Naive B cell (primary cell): ENCODE measurements at places on chromosomes 7 and 10. TPM values are rescaled to one million over a fixed set of nuclear protein-coding genes. Genes with fewer than 3 reads are reported as not detected.
A peak's percentile ranks its signal among the peaks of the same experiment; 100 is the strongest.

DNA sequence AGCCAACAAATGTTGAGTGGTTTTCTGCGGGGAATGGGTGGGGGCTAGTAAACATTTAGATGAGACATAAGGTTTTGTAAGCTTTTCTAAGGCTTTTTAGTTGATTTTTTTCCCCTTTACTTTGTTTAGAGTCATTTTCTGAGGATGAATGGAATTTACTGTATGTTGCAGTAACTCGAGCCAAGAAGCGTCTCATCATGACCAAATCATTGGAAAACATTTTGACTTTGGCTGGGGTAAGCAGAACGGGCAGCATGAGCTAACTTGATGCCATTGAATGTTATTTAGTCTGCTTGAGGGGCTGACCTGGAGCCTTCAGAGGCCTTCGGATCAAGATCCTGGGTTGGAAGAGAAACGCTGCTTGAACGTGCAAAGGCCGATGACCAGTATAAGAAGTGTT is 37.3 kb downstream of the FBH1 start:
- no peak for DNase-seq

DNA sequence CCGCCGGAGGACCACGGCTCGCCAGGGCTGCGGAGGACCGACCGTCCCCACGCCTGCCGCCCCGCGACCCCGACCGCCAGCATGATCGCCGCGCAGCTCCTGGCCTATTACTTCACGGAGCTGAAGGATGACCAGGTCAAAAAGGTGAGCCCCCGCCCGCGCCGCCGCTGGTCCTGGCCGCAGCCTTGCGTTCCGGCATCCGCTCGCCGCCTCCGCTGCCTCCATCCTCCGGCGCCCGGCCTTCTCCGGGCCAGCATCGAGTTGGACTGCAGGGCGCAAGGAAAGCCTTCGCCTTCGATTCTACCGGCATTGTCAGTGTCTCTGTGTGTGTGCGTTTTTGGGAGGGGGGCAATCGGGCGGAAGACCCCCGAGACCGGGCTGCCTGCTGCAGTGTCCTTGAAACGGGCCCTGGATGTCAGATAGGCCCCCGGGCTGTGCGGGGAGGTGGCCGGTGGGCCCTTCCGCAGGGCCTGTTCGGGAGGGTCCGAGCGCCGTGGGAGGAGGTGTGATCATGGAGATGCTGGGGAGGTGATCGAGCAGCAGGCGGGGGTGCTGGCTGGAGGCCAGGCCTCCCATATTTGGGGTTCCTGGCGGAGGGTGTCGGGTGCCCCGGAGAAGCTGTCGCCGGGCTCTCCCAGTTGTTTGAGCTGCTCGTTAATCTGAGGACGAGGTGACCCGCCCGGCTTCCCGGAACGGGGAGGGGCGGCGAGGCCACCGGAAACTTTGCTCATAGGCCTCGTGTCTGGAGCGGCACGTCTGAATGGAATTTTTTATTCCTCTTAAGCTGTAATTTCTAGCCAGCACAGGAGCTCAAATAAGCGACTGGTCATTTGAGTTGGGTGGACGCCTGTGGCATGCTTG is 40.8 kb downstream of the HK1 start:
- DNase-seq, result peak; percentile 21

The EBF3 gene
- not detected for polyA plus RNA-seq

- no peak for DNase-seq
These were observed 92.0 kb downstream of the ABLIM1 start for GRCh38 chr10:114566064-114566463.

DNA sequence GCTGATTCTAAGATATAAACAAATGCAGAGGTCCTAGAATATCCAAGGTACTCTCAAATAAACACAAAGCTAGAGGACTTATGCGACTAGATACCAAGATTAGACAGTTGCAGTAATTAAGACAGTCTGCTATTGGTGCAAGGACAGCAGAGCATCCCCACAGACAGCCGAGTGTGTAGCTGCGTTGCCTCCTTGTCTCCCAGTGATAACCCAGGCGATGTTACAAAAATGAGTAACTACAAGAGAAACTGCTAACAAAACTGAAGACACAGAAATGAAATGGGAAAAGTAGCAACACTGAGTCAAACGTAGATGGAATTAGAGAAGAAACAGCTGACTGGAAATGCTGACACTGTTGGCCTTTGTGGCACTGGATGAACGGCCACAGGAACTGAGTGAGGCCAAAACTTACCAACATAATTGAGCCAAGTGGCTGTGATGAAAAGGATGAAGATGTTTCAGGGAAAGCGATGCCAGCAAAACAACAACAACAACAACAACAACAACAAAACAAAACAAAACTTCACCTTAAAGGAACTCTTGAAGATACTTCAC is 54.3 kb downstream of the BAIAP2L1 start:
- no peak for DNase-seq

GRCh38 chr7:6628045-6628444 is 9.1 kb upstream of the ZNF316 start:
- no peak for DNase-seq

GRCh38 chr10:119162452-119163092 is 2.9 kb downstream of the SFXN4 start:
- DNase-seq, result no peak

DNA sequence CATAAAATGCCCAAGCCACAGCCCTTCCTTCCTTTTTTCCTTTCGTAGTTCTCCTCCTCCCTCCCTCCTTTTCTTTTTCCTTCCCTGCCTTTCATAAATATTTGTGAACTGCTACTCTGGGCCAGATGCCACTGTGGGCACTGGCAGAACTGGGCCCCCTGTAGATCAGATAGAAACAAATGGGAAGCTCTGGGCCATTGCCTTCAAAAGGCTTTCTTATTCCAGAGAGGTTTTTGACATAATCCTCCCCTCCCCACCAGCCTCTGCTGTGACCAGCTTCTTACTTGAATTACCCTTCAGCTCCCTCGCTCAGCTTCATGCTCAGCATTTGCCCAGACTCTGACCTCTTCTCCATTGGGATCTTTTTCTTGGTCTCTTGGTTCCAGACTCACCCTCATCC is 886.8 kb downstream of the LRMDA start:
- DNase-seq, result no peak

GRCh38 chr10:5873515-5873995 is 16.1 kb downstream of the ANKRD16 start:
- DNase-seq, result peak; percentile 73

The PIP4K2A gene
- 45.7 TPM for polyA plus RNA-seq

The INPP5A gene
- 6.7 TPM for polyA plus RNA-seq

The SUGCT gene
- polyA plus RNA-seq, result 4.1 TPM

GRCh38 chr10:7417103-7417623 is 6.3 kb upstream of the SFMBT2 start:
- DNase-seq, result peak; percentile 28

GRCh38 chr10:58776568-58777318 is 264.1 kb downstream of the BICC1 start:
- DNase-seq, result no peak

The SOSTDC1 gene
- polyA plus RNA-seq, result not detected

DNA sequence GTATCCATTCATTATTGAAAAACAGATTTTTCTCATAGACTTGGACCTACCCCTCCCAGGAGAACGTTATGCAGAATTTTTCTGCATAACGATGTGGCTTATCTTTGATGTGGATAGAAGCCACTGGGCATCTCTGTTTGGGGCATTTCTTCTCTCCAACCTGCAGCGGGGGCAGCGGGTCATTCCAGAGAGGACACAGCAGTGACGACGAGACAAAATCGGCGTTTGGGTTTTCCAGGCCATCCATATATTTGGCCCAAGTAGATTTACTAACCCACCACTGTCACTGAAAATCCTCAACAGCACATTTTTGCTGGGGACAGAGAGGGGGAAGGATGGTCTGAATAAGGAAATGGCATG is 299.3 kb upstream of the PITRM1 start:
- no peak for DNase-seq

DNA sequence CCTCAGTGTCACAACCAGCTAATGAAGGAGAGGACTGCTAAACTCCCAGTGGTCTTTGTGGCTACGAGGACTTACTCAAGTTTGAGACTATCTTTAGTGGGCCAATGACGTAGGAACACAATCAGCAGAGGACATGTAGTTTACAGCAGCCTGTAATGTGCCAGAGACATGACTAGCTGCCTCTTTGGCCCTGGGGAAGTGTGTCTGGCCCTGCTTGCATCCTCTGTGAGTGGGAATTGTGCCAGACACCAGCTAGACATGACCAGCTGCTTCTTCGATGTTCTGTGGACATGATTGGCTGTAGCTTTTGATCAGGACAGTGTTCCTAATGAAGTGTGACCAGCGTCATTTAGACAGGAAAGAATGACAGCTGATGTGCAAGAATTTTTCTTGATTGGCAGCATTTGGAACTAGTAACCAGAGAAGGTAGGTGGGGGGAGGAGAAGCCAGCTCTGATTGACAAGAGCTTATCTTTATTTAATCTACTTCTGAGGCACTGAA is 141.7 kb downstream of the AUTS2 start:
- peak; percentile 32 for DNase-seq

- DNase-seq, result no peak
These were observed 19.2 kb downstream of the SLC35B4 start for GRCh38 chr7:134297489-134297888.

- no peak for DNase-seq
These were observed 18.6 kb downstream of the MINDY3 start for GRCh38 chr10:15841696-15842095.

GRCh38 chr10:81920213-81920829 is 45.3 kb downstream of the NRG3 start:
- DNase-seq, result no peak

DNA sequence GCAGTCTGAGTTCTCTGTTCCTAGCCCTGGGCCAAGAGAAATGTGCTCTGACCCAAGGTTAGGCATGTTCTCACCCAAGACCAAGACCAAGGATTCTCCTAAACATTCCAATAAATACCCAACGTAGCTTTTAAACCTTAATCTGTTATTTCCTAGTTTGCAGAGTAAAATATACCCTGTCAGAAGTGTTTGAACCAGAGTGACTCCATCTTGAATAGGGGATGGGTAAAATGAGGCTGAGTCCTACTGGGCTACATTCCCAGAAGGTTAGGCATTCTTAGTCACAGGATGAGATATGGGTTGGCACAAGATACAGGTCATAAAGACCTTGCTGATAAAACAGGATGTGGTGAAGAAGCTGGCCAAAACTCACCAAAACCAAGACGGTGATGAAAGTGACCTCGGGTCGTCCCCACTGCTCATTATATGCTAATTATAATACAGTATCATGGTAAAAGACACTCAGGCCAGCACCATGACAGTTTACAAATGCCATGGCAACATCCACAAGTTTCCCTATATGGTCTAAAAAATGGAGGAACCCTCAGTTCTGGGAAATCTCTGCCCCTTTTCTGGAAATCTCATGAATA is 27.7 kb downstream of the PLXNA4 start:
- DNase-seq, result no peak

GRCh38 chr10:122508021-122508420 is 46.7 kb downstream of the HTRA1 start:
- DNase-seq, result no peak

GRCh38 chr7:17497136-17497535 is 198.7 kb downstream of the AHR start:
- no peak for DNase-seq

DNA sequence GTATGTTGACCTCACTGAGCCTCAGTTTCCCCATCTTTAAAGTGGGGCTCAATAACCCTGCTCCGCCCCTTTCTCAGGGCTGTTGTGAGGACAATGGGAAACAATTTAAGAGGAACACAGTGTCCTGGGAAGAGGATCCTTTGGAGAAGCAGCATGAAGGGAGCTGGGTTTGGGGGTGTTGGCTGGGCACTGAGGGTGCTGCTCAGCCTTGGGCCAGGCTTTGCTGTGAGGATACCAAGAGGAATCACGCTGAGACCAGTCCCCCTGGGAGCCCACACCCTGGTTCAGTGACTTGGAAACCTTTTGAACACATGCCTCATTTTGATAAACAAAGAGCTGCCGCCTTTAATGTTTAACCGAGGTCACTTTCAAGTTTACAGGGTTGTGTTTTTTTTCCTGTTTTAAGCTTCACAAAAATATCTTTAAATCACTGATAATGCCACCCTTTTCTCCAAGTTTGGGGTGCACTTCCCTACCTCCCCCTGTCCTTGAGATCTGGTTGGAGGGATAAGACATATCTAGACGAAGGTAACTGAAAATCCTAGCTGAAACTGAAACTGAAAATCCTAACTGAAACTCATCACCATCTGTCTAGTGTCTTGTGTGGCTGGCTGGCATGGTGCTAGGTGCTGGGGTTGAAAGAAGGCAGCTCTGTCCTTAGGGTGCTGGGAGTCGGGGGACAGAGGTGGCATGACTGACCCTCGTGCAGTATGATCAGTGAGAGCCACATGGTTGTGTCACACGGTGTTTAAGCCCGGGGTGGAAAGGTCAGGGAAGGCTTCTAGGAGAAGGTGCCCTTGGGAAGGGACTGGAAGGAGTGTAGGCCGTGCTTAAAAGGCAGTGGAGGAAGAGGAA is 27.7 kb downstream of the ZNF775 start:
- DNase-seq, result peak; percentile 82

- no peak for DNase-seq
These were observed 6.2 kb downstream of the SFXN4 start for GRCh38 chr10:119159332-119159731.

DNA sequence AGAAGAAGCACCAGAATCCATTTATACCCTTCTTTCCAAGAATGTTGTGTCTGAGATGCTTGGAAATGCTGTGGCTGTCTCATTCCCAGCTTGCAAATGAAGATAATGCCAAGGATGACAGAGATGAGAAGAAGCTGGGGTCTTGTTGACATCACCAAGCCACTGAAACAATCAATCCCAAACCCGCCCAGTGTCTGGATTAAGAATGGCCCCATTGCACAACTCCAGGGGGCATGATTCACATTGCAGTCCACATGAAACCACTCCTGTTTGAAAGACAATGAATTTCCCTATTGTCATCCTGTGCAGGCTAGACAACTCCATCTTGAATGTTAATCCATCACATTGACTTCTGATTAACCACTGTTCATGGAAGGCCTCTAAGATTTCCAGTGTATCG is 28.6 kb downstream of the SORBS1 start:
- DNase-seq, result no peak

- DNase-seq, result no peak
These were observed 482.1 kb upstream of the AKR1E2 start for GRCh38 chr10:4343873-4344272.

DNA sequence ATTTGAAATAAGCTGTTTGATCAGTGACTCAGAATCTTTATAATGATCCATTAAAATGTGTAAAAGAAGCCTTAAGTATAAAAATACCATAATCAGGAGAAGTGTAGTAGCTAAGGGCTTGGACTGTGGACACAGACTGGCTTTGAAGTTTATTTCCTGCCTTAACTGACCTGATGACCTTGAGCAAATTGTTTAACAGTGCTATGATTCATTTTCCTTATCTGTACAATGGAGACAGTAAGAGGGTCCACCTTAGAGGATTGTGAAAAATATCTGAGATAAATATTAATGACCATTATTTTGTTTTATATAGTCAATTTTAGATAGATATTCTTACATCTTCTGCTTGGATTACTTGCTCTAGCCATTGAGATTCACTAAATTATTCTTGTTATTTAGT is 13.3 kb upstream of the RPA3 start:
- DNase-seq, result no peak
